Myometrial cell (primary cell): ENCODE measurements at places on chromosomes 11 and 22. TPM values are rescaled to one million over a fixed set of nuclear protein-coding genes. Genes with fewer than 3 reads are reported as not detected.

Gene INS
- total RNA-seq, result not detected in 2 replicates

Gene KIRREL3
- total RNA-seq, result 4.1 and 4.3 TPM in 2 replicates

Gene OR6T1
- total RNA-seq, result not detected in 2 replicates

Gene DDB1
- total RNA-seq, result 294 and 314 TPM in 2 replicates

Gene SLC22A9
- not detected in 2 replicates for total RNA-seq

Gene TREH
- not detected in 2 replicates for total RNA-seq

Gene MEI1
- total RNA-seq, result 4.6 and 8.6 TPM in 2 replicates

Gene NOL12
- total RNA-seq, result 15.9 and 50.2 TPM in 2 replicates

Gene KRTAP5-2
- not detected in 2 replicates for total RNA-seq

Gene BLID
- total RNA-seq, result not detected in 2 replicates

Gene OR8B4
- not detected in 2 replicates for total RNA-seq

Gene TRIM68
- total RNA-seq, result 10.1 and 13.3 TPM in 2 replicates

Gene GNG3
- not detected in 2 replicates for total RNA-seq

Gene ART1
- not detected in 2 replicates for total RNA-seq

Gene MS4A6E
- total RNA-seq, result not detected in 2 replicates

Gene SLC5A4
- total RNA-seq, result not detected in 2 replicates

Gene OR5D16
- total RNA-seq, result not detected in 2 replicates

Gene MOV10L1
- 0.89 and 1.2 TPM in 2 replicates for total RNA-seq

Gene THY1
- total RNA-seq, result 281 and 436 TPM in 2 replicates

Gene SLC35F2
- 20.5 and 22.3 TPM in 2 replicates for total RNA-seq

Gene MS4A8
- not detected in 2 replicates for total RNA-seq

Gene KCNK4
- 0.35 TPM in 1 of 2 replicates, not detected in the other for total RNA-seq

Gene TIMM10
- total RNA-seq, result 41.5 and 43.8 TPM in 2 replicates

Gene OR6A2
- total RNA-seq, result not detected in 2 replicates

Gene RFPL1
- not detected in 2 replicates for total RNA-seq

Gene PGA5
- total RNA-seq, result not detected in 2 replicates

Gene BATF2
- total RNA-seq, result 1.2 and 4.9 TPM in 2 replicates

Gene GAB4
- total RNA-seq, result not detected in 2 replicates

Gene SLC15A3
- 2.6 and 13.5 TPM in 2 replicates for total RNA-seq

Gene CXCR5
- not detected in 2 replicates for total RNA-seq

Gene CHRNA10
- 0.71 TPM in 1 of 2 replicates, not detected in the other for total RNA-seq

Gene POU2AF2
- total RNA-seq, result not detected in 2 replicates

Gene GLYATL1B
- not detected in 2 replicates for total RNA-seq

Gene ACRV1
- not detected in 2 replicates for total RNA-seq

Gene TRIM51
- not detected in 2 replicates for total RNA-seq

Gene FGF3
- not detected in 2 replicates for total RNA-seq

Gene TNNT3
- not detected in 2 replicates for total RNA-seq

Gene TTC36
- not detected in 2 replicates for total RNA-seq

Gene ZC3H12C
- 8.6 and 9.0 TPM in 2 replicates for total RNA-seq

Gene PLEKHA7
- 0.71 and 17.3 TPM in 2 replicates for total RNA-seq

Gene PKDREJ
- not detected in 2 replicates for total RNA-seq

Gene DDTL
- total RNA-seq, result not detected in 2 replicates

Gene OR8G1
- not detected in 2 replicates for total RNA-seq

Gene SPI1
- not detected in 2 replicates for total RNA-seq

Gene OR4D5
- total RNA-seq, result not detected in 2 replicates

Gene CCDC73
- total RNA-seq, result not detected in 2 replicates

Gene PELI3
- 5.3 and 6.3 TPM in 2 replicates for total RNA-seq

Gene SGSM1
- total RNA-seq, result under 0.01 TPM in 1 of 2 replicates, not detected in the other

Gene MYO18B
- 0.29 TPM in 1 of 2 replicates, not detected in the other for total RNA-seq

Gene B3GAT1
- total RNA-seq, result not detected in 2 replicates

Gene ROBO4
- total RNA-seq, result 5.5 and 8.6 TPM in 2 replicates

Gene SCGB1A1
- total RNA-seq, result not detected in 2 replicates

Gene KCNE3
- total RNA-seq, result 0.86 and 0.89 TPM in 2 replicates

Gene HMGXB4
- total RNA-seq, result 7.5 and 15.2 TPM in 2 replicates

Gene TMX2
- total RNA-seq, result 61.4 and 76.0 TPM in 2 replicates

Gene TMEM121B
- under 0.01 and 0.35 TPM in 2 replicates for total RNA-seq

Gene CCDC81
- 1.4 and 4.4 TPM in 2 replicates for total RNA-seq

Gene DEFB131B
- total RNA-seq, result not detected in 2 replicates

Gene FOLR2
- not detected in 2 replicates for total RNA-seq

Gene ARAP1
- total RNA-seq, result 70.7 and 106 TPM in 2 replicates
